Stimulated activated CD8-positive, alpha-beta memory T cell treated with anti-CD3 and anti-CD28 coated beads, Interleukin-4, amount 100 ng/mL, for 1 hour (primary cell): ENCODE measurements at places on chromosomes 3 and 15.

- no peak for DNase-seq
Measured at GRCh38 chr3:168862466-168862865, 766.7 kb upstream of the GOLIM4 start.

DNA sequence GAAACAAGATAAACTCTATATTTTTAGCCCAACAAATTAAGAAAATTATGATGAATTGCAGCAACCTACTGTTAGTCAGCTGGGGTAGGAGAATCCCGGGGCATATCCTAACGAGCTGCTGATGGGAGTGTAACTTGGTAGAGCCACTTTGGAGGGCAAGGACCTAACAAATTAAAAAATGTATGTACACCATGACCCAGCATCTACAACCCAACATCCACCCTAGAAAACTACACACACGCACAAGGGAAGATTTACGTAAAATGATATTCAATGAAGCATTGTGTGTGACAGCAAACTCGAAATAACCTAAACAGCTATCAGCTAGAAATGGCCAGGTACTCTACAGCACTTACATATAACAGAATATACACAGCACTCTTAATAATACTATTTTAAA lies 1.9 kb downstream of the BCL2A1 start:
- no peak for DNase-seq

- no peak for DNase-seq
Measured at GRCh38 chr3:127356381-127356780, 68.5 kb upstream of the PRR20G start.

GRCh38 chr15:26148156-26148860 lies 285.2 kb upstream of the ATP10A start:
- DNase-seq: no peak

DNA sequence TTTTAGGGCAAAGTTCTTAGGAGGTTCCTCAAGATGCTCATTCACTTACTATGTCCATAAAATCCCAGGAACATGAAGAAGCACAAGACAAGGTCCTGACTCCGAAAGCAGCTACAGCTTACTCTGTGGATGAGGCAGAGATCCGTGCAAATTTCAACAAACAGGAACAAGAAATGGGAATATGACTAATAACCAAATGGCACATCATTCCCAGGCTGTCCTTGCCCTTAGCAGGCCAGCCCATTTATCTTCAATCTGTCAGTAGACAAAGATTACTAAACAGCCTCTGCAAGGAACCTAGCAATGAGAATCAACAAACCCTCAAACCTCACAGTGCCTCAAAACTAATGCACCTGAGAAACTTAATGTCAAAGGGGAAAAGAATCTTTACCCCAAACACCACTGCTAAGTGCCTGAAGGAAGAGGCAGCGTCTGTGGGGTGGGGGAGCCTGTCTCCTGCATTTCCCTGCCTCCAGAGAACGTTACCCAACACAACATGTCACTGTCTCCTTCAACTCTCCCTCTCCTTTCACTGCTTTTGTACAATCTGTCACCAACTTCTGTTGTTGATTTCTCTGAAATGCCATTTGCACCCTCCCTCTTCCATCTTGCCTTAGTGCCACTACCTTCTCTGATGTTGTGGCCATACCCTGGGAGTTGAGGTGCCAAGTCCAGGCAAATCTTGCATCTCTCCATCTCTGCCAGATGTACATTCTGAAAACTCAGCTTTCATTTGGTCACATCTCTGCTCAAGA lies 4.8 kb downstream of the TNFAIP8L3 start:
- DNase-seq: no peak
